ENCODE measurements at places on chromosomes 3 and 15. TPM values are rescaled to one million over a fixed set of nuclear protein-coding genes. Genes with fewer than 3 reads are reported as not detected.

AHSG gene
- polyA plus RNA-seq: not detected

ZDHHC3 gene
- polyA plus RNA-seq: 131 TPM

THRB gene
- polyA plus RNA-seq: 0.06 TPM

PAQR9 gene
- polyA plus RNA-seq: not detected

MEF2A gene
- 43.3 TPM for polyA plus RNA-seq

SPINT1 gene
- polyA plus RNA-seq: 4.1 TPM

RAD18 gene
- polyA plus RNA-seq: 7.9 TPM

ROPN1 gene
- not detected for polyA plus RNA-seq

GOLGA6B gene
- polyA plus RNA-seq: not detected

DNA sequence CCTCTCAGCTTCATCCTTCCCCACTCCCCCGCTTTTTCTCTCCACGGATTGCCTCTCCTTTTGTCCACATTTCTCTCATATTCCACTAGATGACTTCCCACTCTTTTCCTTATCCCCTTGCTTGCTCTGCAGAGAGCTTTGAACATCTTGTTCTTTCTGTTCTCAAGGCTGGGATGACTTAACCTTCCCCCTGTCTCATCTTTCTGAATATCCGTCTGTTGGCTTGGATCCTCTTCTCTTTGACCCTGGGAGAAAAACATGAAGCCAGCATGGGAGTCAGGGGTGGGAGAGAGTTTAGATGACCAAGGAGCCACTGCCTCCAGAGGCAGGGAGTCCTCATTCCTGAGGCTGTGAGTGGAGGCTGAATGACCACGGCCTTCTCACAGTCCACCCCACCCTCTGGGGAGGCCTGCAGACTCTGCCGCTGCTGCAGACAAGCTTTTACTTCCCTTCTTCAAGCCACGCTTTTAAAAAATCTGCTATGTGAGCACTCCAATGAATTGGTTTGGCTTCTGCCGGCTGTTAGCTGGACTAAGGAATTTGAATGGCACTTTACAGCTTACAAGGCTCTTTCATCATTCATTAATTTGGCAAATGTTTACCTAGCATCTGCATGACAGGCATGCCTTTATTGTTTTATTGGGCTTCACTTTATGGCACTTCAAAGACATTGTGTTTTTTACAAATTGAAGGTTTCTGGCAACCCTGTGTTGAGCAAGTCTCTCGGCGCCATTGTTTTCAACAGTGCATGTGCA is 111.6 kb upstream of the SLC6A6 start:
- no peaks in the 10 kb centered on the region for H3K4me1 ChIP-seq
- H3K36me3 ChIP-seq: no peaks in the 10 kb centered on the region
- no peak overlapping the region for H3K27ac ChIP-seq
- H3K4me3 ChIP-seq: no peak overlapping the region

- no peaks in the 10 kb centered on the region for H3K36me3 ChIP-seq
- H3K4me1 ChIP-seq: no peaks in the 10 kb centered on the region
- H3K4me3 ChIP-seq: no peak overlapping the region
- no peak for DNase-seq
- H3K27me3 ChIP-seq: no peaks in the 10 kb centered on the region
These were observed 144.6 kb downstream of the MCTP2 start for GRCh38 chr15:94375997-94376396.

GRCh38 chr15:76161153-76162035 is 101.6 kb downstream of the TMEM266 start:
- H3K27me3 ChIP-seq: no peaks in the 10 kb centered on the region
- H3K36me3 ChIP-seq: no peaks in the 10 kb centered on the region
- no peaks in the 10 kb centered on the region for H3K4me1 ChIP-seq
- no peak overlapping the region for H3K27ac ChIP-seq
- H3K4me3 ChIP-seq: no peak overlapping the region
- DNase-seq: no peak

DNA sequence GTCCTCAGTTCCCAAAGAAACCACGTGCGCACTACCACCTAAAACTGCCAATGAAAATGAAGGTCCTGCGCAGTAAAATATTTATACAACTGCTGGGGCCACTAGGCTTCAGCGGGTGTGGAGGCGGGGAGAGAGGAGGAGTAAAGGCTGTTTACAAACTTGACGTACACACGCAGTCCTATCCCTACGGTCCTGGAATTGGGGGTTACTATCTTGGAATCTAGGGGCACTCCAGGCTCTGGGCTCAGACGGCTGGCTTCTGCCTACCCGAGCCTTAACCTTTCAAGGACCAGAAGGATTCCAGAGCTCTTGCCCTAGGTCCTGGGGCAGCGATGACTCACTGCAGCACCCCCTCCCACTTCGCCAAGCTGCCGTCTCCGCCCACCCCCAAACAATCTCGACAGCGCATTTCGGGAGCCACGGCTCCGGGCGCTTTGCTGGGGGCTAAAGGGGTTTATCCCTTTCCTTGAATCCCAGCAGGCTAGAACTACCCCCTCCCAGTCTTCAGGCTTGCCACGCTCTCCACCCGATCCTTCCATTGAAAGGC is 3.0 kb downstream of the ADAMTS9 start:
- H3K27me3 ChIP-seq: no peaks in the 10 kb centered on the region
- H3K27ac ChIP-seq: peak overlapping the region; percentile 84
- DNase-seq: peak; percentile 83
- peak overlapping the region; percentile 61 for H3K4me3 ChIP-seq

DNA sequence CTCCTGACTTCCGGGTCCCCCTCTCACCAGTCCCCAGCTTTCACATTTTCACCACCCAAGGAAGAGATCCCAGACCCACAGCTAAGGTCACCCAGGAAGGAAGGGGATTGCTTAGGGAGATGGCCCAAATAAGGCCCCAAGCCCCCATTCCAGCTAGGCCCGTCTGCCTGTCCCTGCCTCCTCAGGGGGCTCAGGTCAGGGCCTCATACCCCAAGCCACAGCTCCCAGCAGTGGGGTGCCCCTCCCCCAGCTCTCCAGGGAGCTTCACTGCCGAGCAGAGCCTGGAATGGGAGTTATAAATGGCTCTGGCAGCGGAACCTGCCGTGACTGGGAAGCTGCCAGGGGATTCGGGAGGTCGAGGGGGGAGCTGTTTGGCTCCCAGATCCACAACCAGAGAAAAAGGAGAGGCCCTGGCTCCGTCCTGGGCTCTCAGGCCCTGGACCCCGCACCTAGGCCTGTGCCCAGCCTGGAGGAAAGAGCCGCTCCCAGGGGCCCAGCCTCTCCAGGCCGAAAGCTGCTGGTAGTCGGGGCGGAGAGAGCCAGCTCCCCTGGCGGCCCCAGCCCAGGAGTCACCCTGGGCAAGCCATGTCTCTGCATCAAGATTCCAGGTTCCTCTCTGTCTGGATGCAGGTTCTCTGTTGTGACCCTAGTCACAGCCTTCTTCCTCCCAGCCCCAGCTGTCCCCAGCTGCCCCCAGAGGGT is 550 bp downstream of the CCDC9B start:
- peak overlapping the region; percentile 20 for H3K4me3 ChIP-seq
- DNase-seq: peak; percentile 67
- peaks cover 6% of the 10 kb centered on the region for H3K36me3 ChIP-seq
- peaks cover 63% of the 10 kb centered on the region for H3K4me1 ChIP-seq
- H3K27me3 ChIP-seq: no peaks in the 10 kb centered on the region

DNA sequence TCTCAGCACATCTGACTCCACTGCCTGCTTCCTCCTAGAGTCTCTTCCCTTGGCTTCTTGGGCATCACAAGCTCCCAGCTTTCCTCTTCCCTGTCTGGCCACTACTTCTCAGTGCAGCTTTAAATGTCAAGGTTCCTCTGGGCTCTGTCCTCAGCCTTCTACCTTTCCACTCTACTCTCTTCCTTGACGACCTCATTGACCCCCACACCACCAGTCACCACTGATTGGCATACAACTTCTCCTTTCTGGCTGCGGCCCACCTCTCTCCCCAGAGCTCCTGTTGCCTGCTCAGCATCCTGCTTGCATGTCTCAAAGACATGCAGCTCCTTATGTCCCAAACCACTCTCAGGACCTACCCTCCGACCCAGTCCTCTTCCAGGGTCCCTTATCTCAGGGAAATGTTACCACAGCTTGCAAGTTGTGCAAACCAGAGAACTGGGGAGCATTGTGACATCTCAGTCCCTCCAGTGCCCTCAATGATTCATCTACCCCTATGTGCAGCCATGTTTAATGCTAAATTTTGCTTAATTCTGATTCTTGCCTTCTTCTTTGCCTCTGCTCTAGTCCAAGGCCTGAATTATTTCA is 49.9 kb downstream of the TRPM1 start:
- no peak overlapping the region for H3K4me3 ChIP-seq
- no peaks in the 10 kb centered on the region for H3K36me3 ChIP-seq
- H3K27me3 ChIP-seq: no peaks in the 10 kb centered on the region
- H3K27ac ChIP-seq: no peak overlapping the region
- H3K4me1 ChIP-seq: no peaks in the 10 kb centered on the region
- DNase-seq: no peak

DNA sequence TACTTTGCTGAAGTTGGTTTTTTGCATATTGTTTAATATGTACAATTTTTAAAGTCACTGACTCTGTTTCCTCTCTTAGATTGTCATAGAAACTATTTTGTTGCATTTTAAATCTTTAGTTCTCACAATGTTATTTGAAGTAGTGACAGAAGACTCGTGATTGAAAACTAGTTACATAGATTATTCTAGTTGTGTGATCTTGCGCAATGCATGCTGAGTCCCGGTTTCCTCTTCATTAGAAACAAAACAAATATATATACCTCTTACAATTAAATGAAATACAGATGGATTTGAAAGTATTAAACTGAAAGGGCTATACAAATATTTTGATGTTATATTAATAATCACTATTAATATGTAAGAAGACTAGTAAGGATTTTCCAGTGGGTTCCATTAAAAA is 333.0 kb downstream of the LPP start:
- H3K27me3 ChIP-seq: no peaks in the 10 kb centered on the region
- peaks cover 7% of the 10 kb centered on the region for H3K4me1 ChIP-seq
- H3K27ac ChIP-seq: no peak overlapping the region
- H3K4me3 ChIP-seq: no peak overlapping the region

- no peak for DNase-seq
- no peak overlapping the region for H3K27ac ChIP-seq
- H3K27me3 ChIP-seq: no peaks in the 10 kb centered on the region
These were observed 8.0 kb downstream of the CALML4 start for GRCh38 chr15:68197170-68197492.

GRCh38 chr15:72047020-72047419 is 70.9 kb downstream of the MYO9A start:
- H3K27me3 ChIP-seq: no peaks in the 10 kb centered on the region
- no peak overlapping the region for H3K27ac ChIP-seq
- no peak overlapping the region for H3K4me3 ChIP-seq
- peaks cover 2% of the 10 kb centered on the region for H3K36me3 ChIP-seq
- no peak for DNase-seq
- H3K4me1 ChIP-seq: no peaks in the 10 kb centered on the region

DNA sequence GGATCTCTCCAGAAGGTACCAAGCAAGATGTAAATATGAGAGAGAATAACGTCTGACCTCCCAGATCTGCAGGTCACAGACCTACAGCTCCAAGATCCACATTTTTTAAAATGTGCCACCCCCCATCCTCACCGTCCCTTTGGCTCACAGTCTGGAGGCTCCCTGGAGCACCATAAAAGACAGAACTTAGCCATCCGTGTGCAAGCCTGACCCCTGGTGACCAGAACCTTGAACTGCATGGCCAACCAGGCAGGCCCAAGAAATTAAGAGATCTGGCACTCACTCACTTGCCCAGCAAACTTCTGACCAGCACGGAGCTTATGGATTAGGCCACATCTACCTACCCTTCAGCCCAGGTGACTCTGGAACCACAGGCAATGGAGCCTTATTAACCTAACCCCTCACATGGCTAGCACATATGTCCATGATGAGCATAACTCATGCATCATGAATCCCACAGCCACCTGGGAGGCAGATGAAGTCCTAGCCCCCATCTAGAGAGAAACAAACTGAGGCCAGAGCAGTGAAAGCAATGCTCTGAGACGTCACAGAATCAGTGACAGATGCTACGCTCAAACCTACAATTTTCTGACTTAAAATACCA is 275.3 kb downstream of the UACA start:
- peaks cover 4% of the 10 kb centered on the region for H3K4me1 ChIP-seq
- no peaks in the 10 kb centered on the region for H3K27me3 ChIP-seq
- H3K4me3 ChIP-seq: no peak overlapping the region

- DNase-seq: no peak
- no peak overlapping the region for H3K27ac ChIP-seq
- no peaks in the 10 kb centered on the region for H3K36me3 ChIP-seq
- H3K27me3 ChIP-seq: no peaks in the 10 kb centered on the region
These were observed 267.7 kb upstream of the LMCD1 start for GRCh38 chr3:8233938-8234337.

GRCh38 chr15:80188251-80188650 is 35.5 kb downstream of the FAH start:
- no peak overlapping the region for H3K4me3 ChIP-seq
- no peak overlapping the region for H3K27ac ChIP-seq
- DNase-seq: no peak

GRCh38 chr15:22918056-22918455 is 62.1 kb downstream of the CYFIP1 start:
- H3K4me3 ChIP-seq: no peak overlapping the region
- no peaks in the 10 kb centered on the region for H3K4me1 ChIP-seq
- H3K36me3 ChIP-seq: peaks cover 3% of the 10 kb centered on the region
- no peak for DNase-seq

GRCh38 chr3:138688871-138689299 is 80.3 kb downstream of the FAIM start:
- H3K27ac ChIP-seq: no peak overlapping the region
- no peak overlapping the region for H3K4me3 ChIP-seq
- no peaks in the 10 kb centered on the region for H3K27me3 ChIP-seq
- DNase-seq: no peak

DNA sequence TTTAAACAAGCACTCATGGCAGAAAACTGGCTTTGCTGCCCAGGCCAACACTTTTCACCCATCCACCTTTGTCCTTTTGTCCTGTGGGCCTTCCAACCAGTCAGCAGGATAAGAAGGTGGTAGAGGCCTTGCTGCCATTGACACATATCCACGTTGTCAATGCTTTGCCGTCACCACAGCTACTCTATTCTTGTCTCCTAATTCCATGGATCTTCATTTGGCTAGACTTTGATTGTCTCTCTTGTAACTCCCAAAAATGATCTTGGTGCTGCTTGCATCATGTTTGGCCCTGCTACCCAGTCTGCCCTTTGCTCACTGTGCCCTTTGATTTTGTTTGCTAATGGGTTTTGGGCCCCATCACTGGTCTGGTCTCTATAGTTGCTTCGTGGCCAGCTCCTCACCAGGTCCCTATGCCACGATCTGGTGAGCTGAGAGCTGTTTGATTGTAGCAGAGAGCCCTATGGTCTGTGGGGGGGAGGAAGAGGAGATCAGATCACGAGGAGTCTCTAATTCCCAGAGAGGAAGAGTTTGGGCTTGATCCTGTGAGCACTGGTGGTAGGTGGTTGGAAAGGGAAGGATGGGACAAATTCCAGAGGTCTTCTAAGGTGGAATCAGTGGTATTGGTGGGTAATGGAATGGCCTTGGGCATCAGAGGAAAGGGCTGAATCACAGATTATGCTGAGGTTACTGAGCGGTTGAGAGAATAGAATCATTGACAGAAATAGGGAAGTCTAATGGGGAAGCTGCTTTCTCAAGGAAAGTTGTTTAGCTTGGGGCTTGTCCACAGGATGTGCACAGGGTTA is 40.3 kb downstream of the ABHD2 start:
- H3K4me3 ChIP-seq: no peak overlapping the region
- no peaks in the 10 kb centered on the region for H3K36me3 ChIP-seq
- no peak overlapping the region for H3K27ac ChIP-seq
- no peak for DNase-seq
